SK-MEL-5 (cell line): ENCODE measurements at places on chromosomes 1 and 21. TPM values are rescaled to one million over a fixed set of nuclear protein-coding genes. Genes with fewer than 3 reads are reported as not detected.

The CASQ2 gene
- total RNA-seq: 0.35 and 0.42 TPM in 2 replicates

The S100A9 gene
- not detected in 2 replicates for total RNA-seq

The MXRA8 gene
- total RNA-seq: 0.08 TPM in 1 of 2 replicates, not detected in the other

The EFNA3 gene
- total RNA-seq: 6.6 and 8.2 TPM in 2 replicates

The RSPH1 gene
- total RNA-seq: 0.11 TPM in 1 of 2 replicates, not detected in the other

The S100A7A gene
- total RNA-seq: not detected in 2 replicates

The CELA3A gene
- not detected in 2 replicates for total RNA-seq

The TNFRSF25 gene
- 0.96 and 1.2 TPM in 2 replicates for total RNA-seq

The CLCA4 gene
- total RNA-seq: not detected in 2 replicates

The BMP8A gene
- not detected in 2 replicates for total RNA-seq

The CHML gene
- 10.8 and 11.6 TPM in 2 replicates for total RNA-seq

The GABRD gene
- total RNA-seq: 0.16 and 0.45 TPM in 2 replicates

The MANEAL gene
- 22.3 and 27.3 TPM in 2 replicates for total RNA-seq

The IGSF3 gene
- 33.2 and 35.2 TPM in 2 replicates for total RNA-seq

The RAB13 gene
- 52.4 and 55.6 TPM in 2 replicates for total RNA-seq

The SERPINC1 gene
- total RNA-seq: not detected in 2 replicates

The FNDC5 gene
- total RNA-seq: 0.42 TPM in 1 of 2 replicates, not detected in the other

The CASQ1 gene
- total RNA-seq: not detected in 2 replicates

The DDAH1 gene
- total RNA-seq: 4.4 and 5.5 TPM in 2 replicates

The CRNN gene
- not detected in 2 replicates for total RNA-seq

The ZBTB7B gene
- total RNA-seq: 25.1 and 29.1 TPM in 2 replicates

The EPHA10 gene
- total RNA-seq: 0.13 and 0.32 TPM in 2 replicates

The RNU1-3 gene
- under 0.01 TPM in 1 of 2 replicates, not detected in the other for total RNA-seq

The ANKRD34A gene
- 1.1 and 1.2 TPM in 2 replicates for total RNA-seq

The AMPD1 gene
- total RNA-seq: 0.27 TPM in 1 of 2 replicates, not detected in the other

The PRRX1 gene
- 0.05 and 0.13 TPM in 2 replicates for total RNA-seq

The NBPF15 gene
- 56.5 and 59.9 TPM in 2 replicates for total RNA-seq

The CELA2B gene
- total RNA-seq: not detected in 2 replicates

The KCNK2 gene
- total RNA-seq: 2.0 and 5.1 TPM in 2 replicates

The CFAP45 gene
- 0.13 and 0.56 TPM in 2 replicates for total RNA-seq

The DISC1 gene
- 4.8 and 5.4 TPM in 2 replicates for total RNA-seq

The PEX19 gene
- total RNA-seq: 46.2 and 47.4 TPM in 2 replicates

The USH2A gene
- total RNA-seq: 0.67 and 0.79 TPM in 2 replicates

The MCOLN3 gene
- total RNA-seq: 1.9 and 2.0 TPM in 2 replicates

The DNASE2B gene
- 0.18 TPM in 1 of 2 replicates, not detected in the other for total RNA-seq

The FCRL6 gene
- total RNA-seq: not detected in 2 replicates

The AUNIP gene
- total RNA-seq: 6.6 and 7.0 TPM in 2 replicates

The ACBD6 gene
- 45.3 and 46.0 TPM in 2 replicates for total RNA-seq

The IL23R gene
- 1.5 and 2.4 TPM in 2 replicates for total RNA-seq

The PAPPA2 gene
- total RNA-seq: 1.3 and 2.0 TPM in 2 replicates

The RHD gene
- 1.2 and 2.2 TPM in 2 replicates for total RNA-seq

The FCGR3A gene
- total RNA-seq: not detected in 2 replicates

The TTLL7 gene
- 13.3 and 18.7 TPM in 2 replicates for total RNA-seq

The OPRD1 gene
- under 0.01 TPM in 1 of 2 replicates, not detected in the other for total RNA-seq

The STMN1 gene
- 99.5 and 125 TPM in 2 replicates for total RNA-seq

The CD1B gene
- not detected in 2 replicates for total RNA-seq

The GPR25 gene
- total RNA-seq: not detected in 2 replicates

The SEMA6C gene
- 0.53 and 1.1 TPM in 2 replicates for total RNA-seq

The CD1D gene
- total RNA-seq: not detected in 2 replicates

The YOD1 gene
- total RNA-seq: 9.2 and 9.4 TPM in 2 replicates

The BRINP3 gene
- 0.24 TPM in 1 of 2 replicates, not detected in the other for total RNA-seq

The CD1E gene
- total RNA-seq: not detected in 2 replicates

The FAM151A gene
- total RNA-seq: not detected in 2 replicates

The IGSF9 gene
- total RNA-seq: not detected in 2 replicates

The NR1I3 gene
- total RNA-seq: not detected in 2 replicates

The ABCA4 gene
- total RNA-seq: not detected in 2 replicates

The CRP gene
- not detected in 2 replicates for total RNA-seq

The CTTNBP2NL gene
- 2.8 and 3.4 TPM in 2 replicates for total RNA-seq
